ENCODE measurements at places on chromosomes 5 and 9.

DNA sequence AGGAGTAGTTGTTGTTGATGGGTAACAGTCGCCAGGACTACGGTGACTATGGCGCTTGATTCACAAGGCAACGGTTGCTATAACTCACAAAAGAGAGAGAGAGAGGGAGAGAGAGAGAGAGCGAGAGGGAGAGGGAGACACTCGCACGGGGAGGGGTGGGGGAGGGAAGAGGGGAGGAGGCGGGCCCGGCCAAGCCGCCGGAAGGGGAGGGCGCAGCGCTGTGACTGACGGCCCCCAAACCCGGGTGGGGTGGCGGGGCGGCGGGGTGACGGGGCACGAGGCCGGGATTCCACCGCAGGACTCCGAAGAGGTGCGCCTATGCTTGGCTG lies at the start of gene RFX3:
Gene RFX3 (minus strand): TSS at position 166 of the 329 bp plus-strand sequence. CDS start 130,413 bp downstream, outside the sequence.
- DNase-seq, result peak; percentile 91

DNA sequence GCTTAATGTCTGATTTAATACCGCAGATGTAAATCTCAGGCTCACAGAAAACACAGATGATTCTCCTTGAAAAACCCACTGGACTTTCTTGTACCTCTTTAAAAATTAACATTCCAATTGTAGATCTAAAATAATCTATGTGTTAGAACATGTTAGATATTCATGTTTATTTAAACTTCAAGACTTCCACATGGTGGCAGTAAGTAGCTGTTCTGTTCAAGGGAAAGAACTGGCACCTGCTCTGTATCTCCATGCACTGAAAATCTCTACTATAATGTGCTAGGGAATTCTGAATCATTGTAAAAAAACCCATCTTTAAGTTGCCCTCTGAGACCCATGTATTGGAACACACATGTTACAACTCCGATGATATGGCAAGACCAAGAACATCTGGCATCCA lies 366.9 kb downstream of the DMRTA1 start:
- no peak for DNase-seq

GRCh38 chr5:158611581-158611980 lies 488.1 kb downstream of the EBF1 start:
- no peak for DNase-seq

DNA sequence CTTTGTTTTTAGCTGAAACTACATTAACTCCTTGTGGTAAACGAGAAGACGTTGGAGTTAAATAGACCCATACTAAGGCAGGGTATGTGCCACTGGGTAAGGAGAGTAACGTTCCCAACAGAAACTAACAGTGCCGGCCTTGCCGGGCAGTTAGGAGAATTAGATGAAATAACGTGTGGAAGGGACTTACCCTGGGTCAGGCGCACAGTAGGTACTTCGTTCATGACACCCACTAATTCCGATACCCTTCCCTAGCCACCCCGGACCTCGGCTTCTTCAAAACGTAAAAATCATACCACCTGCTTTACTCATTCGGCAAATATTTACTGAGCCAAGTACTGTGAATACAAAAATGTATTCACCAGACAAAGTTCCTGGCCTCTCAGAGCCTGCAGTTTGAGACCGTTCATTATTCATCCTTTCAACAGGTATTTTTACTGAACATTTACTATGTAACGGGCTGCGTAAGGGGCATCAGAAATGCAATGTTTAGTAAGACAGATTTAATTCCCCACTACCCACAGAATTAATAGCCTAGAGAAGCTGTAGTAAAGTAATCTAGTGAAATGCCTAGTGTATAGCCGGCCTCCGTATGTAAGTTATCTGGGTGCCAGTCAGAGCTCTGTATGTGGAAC lies 3.2 kb upstream of the SMIM23 start:
- DNase-seq, result no peak

GRCh38 chr5:135460246-135461033 lies 8.3 kb upstream of the TIFAB start:
- no peak for DNase-seq

- no peak for DNase-seq
Observed at GRCh38 chr5:76547242-76547890, 75.8 kb downstream of the F2RL2 start.

- DNase-seq, result no peak
Observed at GRCh38 chr5:100275631-100276030, 259.5 kb upstream of the FAM174A start.

GRCh38 chr5:110031402-110032140 lies 341.8 kb downstream of the MAN2A1 start:
- DNase-seq, result no peak

GRCh38 chr9:115008536-115009270 lies 78.3 kb upstream of the TNFSF8 start:
- DNase-seq, result peak; percentile 85

DNA sequence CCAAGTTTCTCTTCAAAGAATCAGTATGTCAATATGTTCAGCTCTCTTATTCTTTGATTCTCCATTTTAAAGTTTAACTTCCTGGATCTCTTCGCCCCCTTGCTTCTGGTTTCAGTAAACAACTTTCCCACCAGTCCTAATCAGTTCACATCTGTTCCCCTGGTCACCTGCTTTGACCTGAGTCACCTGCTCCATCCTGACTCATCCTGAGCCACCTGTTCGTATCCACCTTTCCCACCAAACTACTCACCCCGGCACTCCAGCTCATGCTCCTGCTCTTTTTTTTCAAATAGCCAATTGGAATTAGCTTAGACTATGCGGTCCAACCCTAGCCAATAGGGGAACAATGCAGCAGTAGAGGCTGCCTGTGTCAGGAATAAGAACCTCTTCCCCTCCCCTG lies 23.6 kb upstream of the CSF1R start:
- no peak for DNase-seq

DNA sequence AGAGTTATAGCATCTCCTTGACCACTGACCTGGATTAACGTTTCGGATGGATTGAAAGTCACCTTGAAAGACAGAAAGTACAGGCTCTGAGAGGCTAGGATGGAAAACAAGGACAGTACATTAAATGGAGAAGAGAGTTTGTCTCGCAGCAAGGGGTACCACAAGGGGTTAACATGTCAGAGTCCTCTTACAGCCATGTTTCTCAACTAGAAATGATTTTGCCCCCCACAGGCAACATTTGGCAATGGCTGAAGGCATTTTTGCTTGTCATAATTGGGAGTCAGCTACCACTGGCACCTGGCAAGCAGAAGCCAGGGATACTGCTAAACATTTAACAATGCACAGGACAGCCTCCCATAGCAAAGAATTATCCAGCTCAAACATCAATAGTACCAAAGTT lies 90.8 kb upstream of the EQTN start:
- DNase-seq, result no peak

DNA sequence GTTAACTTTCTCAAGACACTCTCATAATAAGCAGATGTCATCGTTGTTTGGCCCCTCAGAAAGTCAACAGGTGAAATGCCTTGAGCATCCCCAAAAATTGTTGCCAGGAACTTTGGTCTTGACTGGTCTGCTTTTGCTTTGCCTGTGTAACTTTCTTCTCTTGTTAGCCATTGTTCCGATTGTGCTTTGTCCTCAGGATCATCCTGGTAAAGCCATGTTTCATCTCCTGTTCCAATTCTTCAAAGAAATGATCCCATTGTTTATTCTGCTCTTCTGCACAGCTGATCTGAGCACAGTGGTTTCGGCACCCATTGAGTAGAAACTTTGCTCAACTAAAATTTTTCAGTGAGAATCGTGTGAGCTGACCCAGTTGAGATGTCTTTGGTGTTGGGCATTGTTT lies 8.1 kb upstream of the ZBED3 start:
- DNase-seq, result no peak

- no peak for DNase-seq
Observed at GRCh38 chr9:1028501-1029190, 21.5 kb upstream of the DMRT2 start.

DNA sequence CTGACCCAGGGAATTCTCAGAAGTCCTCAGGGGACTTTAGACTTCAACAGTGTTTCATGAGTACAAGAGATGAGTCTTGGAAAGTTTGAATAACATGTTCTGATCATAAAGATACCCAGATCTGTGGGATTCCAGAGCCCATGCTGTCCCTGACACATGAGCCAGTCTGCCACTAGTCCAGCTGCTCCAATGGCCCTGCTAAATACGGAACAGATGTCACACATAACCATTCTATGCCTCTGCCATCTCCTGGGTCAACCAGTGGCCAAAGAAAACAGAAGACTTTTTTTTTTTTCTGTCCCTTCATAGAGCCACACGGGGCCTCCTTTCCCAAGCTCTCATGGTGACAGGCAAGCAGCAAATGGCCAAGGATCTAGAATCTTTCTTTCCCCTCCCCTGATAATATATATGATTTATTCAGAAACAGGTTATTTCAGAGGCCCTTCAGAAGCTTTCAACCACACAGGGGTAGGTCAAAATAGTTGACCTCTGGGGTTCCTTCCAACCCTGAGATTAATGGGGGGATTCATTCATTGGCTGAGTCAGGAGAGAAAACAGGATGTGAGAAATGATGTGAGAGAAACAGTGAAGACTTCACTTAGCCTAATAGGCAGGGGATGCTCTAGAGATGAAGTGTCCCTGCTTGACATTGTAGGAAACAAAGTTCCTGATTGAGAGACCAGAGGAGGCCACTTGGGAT lies 367.7 kb downstream of the CDK5RAP2 start:
- no peak for DNase-seq

GRCh38 chr5:139636207-139636792 lies 11.8 kb upstream of the CXXC5 start:
- no peak for DNase-seq

DNA sequence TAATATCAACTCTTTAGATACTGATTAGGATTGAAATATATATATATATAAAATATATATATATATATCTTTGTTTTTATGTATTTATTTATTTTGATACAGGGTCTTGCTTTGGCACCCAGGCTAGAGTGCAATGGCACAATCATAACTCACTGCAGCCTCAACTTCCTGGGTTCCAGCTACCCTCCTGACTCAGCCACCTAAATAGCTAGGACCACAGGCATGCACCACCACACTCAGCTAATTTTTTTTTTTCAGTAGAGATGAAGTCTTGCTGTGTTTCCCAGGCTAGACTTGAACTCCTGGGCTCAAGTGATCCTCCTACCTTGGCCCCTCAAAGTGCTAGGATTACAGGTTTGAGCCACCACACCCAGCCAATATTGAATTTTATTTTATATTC lies 20.6 kb upstream of the CDH6 start:
- DNase-seq, result peak; percentile 58

GRCh38 chr9:86183229-86184137 lies 76.0 kb downstream of the C9orf153 start:
- DNase-seq, result no peak

DNA sequence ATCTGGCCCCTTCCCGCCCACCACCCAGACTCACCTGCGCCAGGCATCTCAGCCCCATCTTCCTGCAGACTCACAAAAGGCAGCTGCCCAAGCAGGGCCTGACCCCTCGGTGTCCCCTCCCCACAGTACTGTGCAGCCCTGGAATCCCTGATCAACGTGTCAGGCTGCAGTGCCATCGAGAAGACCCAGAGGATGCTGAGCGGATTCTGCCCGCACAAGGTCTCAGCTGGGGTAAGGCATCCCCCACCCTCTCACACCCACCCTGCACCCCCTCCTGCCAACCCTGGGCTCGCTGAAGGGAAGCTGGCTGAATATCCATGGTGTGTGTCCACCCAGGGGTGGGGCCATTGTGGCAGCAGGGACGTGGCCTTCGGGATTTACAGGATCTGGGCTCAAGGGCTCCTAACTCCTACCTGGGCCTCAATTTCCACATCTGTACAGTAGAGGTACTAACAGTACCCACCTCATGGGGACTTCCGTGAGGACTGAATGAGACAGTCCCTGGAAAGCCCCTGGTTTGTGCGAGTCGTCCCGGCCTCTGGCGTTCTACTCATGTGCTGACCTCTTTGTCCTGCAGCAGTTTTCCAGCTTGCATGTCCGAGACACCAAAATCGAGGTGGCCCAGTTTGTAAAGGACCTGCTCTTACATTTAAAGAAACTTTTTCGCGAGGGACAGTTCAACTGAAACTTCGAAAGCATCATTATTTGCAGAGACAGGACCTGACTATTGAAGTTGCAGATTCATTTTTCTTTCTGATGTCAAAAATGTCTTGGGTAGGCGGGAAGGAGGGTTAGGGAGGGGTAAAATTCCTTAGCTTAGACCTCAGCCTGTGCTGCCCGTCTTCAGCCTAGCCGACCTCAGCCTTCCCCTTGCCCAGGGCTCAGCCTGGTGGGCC lies 1.9 kb downstream of the IL13 start:
- DNase-seq, result no peak

DNA sequence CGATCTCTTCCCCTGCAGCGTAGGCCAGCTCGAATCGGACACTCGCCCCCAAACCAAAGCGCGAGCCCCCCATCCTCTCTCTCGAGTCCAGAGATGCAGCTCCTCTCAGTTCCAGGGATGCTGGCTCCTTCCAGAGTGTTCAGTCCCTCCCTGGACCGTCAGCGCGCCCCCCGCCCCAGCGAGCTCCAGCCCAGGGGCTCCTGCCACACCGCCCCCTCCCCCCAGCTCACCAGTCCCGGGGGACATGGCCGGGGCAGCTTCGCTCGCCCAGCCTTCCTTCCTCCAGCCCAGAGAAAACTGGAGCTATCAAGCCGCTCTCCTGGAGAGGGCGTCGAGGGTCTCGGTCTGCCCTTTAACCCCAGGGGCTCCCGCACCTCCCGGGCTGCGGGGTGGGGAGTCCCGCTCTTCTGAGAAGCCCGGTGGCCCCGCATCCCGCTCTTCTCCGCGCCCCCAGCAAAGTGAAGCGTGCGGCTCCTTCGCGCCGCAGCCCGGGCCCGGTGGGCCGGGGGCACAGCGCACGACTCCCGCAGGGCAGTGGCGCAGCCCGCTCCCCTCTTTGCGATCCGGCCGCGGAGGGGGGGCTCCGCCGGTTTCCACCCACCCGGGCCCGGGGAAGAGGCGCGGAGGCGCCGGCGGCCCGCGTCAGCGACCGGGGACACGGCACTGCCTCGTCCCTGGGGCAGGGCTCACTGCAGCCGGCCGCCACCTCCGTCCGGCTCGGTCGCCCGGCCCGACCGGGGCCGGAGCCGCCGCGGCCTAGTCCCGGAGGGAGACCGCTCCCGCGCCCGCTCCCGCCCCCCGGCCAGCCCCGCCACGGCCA lies 587 bp downstream of the MIER3 start:
- DNase-seq, result no peak

GRCh38 chr5:73314395-73315257 lies 134.0 kb downstream of the FOXD1 start:
- no peak for DNase-seq

- no peak for DNase-seq
Observed at GRCh38 chr5:83744821-83745220, 24.2 kb upstream of the HAPLN1 start.

All from RCC 7860 (cell line).